ENCODE measurements at places on chromosomes 1 and 21.

DNA sequence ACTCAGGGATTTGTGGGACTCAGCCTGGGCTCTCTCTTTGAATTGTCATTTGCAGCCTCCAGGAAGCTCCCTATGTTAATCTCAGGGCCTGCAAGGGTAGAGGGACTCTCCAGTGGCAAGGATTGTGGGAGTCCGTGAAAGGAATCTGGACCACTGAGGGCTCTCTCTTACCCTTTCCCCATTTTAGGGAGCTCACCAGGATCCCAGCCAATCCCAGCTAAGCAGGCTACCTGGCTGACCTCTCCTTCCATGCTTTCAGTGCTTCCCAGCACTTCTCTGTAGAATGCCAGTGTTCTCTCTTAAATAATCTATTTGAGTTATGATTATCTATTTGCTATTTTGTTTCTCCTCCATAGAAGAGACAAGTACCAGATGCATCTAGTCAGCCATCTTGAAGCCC lies 9.6 kb upstream of the KCTD3 start:
- no peak for DNase-seq

GRCh38 chr1:47738560-47739182 lies 258.5 kb downstream of the TRABD2B start:
- no peak for DNase-seq

DNA sequence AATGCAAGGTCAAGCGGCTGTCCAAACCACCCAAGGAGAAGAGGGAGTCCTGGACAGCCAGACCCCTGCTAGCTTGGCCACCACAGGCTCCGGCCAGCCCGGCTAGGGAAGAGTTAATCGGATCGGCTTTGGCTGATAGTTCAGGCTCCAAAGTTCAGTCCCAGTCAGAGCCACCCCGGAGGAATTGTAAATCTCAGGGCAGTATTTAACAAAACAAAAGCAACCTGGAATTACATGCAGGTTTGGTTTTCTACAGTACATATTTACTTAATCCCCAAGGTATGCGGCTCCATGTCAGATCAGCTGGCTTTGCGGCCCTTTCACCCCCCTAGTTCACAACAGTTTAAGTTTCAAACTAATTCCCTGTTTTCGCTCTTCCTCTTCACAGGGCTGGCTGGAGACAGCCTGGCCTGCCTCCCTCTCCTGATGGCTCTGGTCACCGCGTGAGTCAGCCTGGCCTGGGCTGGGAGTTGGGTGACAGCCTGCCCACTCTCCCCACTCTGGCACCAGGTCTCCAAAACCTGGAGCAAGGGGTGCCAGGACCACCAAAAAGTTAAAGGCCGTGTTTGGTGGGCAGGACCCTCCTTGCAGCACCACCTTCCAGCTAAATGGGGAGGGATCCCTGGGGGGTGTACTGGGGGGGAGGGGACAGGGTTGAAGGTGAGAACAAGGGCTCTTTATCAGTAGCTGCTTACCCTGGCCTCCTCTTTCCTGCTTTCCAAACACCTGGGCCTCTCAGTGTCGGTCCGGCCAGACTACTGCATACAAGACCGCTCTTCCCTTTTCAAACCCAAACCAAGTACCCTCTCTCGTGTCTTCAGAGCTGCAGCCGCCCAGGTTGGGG lies 1.9 kb downstream of the DHRS3 start:
- DNase-seq, result peak; percentile 71

DNA sequence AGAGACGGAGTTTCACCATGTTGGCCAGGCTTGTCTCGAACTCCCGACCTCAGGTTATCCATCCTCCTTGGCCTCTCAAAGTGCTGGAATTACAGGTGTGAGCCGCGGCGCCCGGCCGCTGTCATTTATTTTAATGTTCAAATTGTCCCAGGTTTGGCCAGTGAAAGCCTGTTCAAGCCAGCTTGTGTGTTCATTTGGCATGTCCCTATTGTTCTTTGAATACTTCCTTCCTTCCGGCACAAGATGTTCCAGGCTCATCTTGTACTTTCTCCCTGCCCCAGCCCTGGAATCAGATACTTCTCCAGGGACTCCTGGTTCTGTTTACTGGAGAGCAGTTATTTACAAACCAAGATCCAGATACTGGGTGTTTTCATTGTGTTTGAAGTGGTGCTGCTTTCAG lies 37.0 kb downstream of the ZBTB8B start:
- DNase-seq, result peak; percentile 65

DNA sequence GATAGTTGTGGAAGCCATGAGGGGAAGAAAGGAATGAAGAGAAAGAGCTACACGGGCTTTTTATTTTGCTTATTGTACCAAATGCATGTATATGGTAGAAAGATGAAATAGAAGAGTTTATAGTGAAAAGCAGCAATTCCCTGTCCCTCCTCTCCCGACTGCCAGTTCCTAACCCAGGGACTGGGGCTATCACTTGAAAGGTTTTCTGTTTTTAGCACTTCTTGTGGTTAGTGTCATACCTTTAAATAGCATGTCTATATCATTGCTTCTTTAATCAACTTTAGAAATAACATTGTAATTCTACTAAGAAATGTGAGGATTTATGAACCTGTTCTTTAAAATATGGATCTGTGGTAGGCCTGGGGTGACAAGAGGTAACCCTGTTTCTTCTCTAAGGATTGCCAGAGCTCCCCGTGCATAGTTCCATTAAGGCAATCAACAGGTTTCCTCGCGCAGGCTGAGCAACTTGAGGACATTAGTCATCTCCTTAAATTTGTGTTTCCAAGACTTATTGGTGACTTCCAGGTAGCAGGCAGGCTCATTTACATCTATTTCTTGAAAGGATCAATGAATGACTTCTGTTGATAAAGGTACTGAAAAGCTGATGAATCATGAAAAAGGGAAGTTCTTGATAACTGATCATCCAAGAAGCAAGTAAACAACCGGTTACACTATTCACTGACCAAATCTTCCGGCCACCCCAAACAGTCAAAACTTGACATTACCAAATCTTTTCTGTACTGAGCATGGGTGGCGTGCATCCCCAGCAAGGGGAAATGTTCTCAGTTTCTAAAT lies 37.8 kb upstream of the S1PR1 start:
- DNase-seq, result no peak

DNA sequence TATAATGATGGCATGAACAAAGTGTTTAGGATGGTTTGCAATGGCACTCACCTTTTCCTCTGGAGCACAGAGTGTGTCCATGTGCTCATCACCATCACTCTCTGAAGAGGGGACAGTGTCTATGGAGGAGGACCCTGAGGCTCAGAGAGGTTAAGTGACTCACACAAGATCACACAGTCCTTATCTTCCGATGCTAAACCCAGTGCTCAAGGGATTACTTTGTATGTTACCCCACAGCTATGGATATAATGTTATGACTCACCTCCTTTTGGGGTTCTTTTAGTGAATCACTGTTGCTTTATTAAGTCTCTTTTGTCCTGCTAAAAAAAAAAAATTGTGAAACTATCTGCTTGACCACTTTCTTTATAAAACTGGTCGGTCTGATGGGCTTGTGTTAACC lies 67.6 kb downstream of the TENT5C start:
- no peak for DNase-seq

- no peak for DNase-seq
Measured at GRCh38 chr1:243974451-243975292, 76.4 kb upstream of the ZBTB18 start.

DNA sequence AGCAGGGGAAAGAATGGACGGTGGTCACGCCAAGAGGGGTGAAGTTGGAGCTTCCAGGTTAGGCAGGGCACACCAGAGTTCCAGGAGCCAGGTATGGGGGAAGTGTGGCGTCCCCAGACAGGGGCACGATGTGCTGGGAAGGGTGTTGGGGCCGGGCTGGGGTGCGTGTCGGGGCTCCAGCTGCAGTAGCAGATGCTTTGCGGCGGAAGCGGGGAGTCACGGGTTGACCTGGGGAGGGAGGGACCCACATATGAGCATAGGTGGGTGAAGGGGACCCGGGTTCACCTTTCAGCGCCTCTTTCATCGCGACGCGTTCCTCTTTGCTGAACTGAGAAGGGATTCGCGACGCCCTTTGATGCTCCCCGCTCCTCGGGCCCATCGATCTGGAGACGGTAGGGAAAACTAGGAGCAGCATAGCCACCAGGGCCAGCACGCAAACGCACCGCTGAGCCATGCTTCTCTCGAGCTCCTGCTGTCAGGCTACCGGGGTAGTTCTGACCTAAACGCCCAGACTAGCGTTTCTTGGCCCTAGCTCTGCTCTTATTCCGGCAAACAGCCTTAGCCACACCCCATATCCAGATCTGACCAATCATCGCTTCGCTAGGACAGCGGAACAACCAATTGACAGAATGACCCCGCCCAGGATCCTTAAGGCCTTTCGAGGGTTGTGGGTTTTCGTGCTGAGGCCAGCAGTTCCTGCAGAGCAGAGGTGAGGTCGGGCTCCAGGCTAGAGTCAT lies at the start of gene PM20D1:
Gene PM20D1 (minus strand): TSS at position 514 of the 737 bp plus-strand sequence. CDS start 60 bp downstream, at position 454.
- peak; percentile 92 for DNase-seq

- no peak for DNase-seq
Measured at GRCh38 chr1:197320991-197321531, 53.0 kb downstream of the CRB1 start.

DNA sequence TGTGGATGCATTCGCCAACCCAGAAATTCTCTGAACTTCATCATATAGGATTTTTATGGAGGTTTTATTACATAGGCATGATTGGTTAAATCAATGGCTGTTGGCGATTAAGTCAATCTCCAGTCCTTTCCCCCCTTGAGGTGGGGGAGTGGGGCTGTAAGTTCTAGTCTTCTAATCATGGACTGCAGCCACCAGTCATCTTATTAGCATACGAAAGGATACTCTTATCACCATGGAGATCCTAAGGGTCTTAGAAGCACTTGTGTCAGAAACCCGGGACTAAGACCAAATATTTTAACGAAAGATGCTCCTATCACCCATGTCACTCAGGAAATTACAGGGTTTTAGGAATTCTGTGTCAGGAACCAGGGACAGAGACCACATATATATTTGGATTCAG lies 36.3 kb downstream of the SDCCAG8 start:
- DNase-seq, result no peak

- no peak for DNase-seq
Measured at GRCh38 chr1:93532780-93533378, 85.0 kb downstream of the FNBP1L start.

DNA sequence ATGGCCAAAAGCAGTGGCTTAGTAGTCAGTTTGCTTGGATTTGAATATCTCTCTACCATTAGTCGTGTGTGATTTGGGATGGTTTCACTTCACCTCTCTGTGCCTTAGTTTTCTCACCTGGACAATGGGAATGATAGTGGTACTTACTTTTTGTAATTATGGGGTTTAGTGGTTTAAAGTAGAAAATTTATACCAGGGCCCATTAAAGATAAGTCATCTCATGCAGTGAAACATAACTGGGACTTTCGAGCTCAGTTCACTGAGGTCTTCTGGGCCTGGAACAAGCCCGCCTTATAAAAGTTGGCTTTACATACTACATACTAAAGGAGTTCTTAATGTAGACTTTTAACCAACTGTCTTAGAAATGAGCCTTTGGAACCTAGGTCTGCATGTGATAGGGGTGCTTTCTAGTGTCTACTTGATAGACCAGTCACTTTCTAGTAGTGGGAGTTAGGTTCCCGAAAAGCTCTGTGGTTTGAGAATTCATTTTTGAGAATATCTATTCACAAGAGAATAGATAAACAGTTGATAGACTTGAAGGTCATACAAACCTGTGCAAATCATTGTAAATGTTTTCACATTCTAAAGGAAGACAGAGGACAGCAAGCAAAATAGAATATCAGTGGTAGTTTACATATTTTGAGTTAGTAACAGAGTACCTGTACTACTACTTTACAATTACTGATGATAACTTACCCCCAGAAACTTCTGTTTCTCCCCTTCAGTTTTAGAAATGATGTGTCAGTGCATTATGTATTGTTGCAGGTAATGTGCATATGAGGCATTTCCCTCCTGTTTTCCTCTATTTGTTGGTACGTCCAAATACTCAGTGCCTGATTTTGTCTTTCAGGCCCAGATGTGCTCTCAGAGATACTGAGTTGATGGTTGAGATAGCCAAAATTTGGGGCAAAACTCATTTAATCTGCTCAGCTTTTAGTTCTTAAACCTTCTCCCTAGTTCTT lies 48.0 kb downstream of the DYRK1A start:
- DNase-seq, result no peak

- no peak for DNase-seq
Measured at GRCh38 chr1:156437037-156437867, 63.3 kb downstream of the MEF2D start.

DNA sequence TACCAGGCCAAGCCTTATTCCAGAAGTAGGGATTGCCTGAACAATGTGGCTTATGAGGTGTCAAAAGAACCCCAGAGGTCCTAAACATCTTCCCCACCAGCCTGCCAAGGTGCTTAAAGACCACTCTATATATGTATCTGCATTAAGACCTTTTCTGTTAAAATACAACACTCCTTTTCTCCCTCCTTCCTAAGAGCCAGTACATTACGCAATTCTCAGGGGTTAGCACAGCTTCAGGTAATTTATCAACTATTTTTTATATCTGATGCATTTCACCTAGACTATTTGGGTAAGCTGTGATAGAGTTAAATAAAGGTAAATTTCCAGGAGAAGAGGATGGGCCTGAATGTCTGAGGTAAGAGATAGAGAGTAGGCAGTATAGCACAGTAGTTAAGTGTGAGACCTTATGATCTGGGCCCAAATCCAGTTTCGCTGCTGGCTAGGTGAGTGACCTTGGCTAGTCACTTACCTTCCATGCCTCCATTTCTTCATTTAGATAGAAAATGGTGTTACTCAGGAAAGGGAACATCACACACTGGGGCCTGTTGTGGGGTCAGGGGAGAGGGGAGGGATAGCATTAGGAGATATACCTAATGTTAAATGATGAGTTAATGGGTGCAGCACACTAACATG lies 5.1 kb upstream of the CCN1 start:
- DNase-seq, result no peak

GRCh38 chr1:188355082-188355481 lies 1526.3 kb downstream of the PLA2G4A start:
- no peak for DNase-seq

DNA sequence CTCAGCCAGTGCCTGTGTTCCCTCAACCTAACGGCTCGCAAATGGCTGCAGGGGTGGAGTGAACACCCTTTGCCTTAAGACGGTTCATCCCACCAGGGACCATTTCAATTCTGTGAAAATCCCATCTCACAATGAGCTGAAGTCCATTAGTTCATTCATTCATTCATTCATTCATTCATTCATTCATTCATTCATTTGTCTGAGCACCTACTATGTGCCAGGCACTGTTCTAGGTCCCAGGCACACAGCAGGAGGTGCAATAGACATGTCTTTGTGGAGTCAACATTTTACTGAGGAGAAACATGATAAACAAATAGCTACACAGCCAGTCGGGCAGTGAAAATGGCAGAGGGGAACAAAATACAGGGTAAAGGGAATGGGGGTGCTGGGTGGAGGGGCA lies 618.8 kb downstream of the MATN1 start:
- no peak for DNase-seq

DNA sequence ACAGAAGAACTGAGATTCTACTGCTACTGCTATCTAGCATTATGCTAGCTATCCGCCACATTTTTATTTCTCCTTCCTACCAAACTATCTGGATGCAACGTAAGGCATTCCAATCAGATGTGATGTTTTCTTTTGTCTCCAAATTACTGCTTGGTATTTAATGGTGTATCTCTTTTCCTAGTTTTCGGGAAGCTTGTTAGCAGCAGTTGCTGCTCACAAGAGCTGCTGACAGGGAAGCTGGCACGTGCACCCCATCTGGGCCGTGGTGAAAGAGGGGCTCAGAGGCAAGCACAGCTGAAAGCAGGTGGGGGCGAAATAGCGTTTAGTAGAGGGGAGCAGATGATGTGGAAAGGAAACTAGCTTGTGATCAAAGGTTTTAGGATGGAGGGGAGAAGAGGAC lies 57.3 kb downstream of the JAK1 start:
- no peak for DNase-seq

- no peak for DNase-seq
Measured at GRCh38 chr21:42389449-42389835, 6.4 kb downstream of the TMPRSS3 start.
